ENCODE measurements at places on chromosomes 1 and 21.

DNA sequence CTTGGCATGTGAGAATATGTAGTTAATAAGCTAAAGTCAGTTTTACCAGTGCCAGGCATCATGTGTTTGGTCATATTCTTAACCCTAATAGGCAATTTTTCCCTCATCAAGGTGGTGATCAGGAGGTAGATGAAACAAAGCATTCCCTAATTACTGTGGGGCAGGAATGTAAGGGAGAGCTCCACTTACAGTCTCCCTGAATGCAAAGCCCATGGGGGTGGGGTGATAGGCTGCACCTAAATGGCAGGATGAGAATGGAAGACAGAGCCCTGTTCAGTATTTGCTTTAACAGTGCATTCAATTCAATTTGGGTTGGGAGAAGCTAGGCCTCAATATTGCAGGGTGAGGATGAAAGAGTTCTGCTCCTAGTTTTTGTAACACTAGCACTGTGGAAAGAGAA, 23.4 kb downstream of the ZNF678 start:
- DNase-seq = no peak

DNA sequence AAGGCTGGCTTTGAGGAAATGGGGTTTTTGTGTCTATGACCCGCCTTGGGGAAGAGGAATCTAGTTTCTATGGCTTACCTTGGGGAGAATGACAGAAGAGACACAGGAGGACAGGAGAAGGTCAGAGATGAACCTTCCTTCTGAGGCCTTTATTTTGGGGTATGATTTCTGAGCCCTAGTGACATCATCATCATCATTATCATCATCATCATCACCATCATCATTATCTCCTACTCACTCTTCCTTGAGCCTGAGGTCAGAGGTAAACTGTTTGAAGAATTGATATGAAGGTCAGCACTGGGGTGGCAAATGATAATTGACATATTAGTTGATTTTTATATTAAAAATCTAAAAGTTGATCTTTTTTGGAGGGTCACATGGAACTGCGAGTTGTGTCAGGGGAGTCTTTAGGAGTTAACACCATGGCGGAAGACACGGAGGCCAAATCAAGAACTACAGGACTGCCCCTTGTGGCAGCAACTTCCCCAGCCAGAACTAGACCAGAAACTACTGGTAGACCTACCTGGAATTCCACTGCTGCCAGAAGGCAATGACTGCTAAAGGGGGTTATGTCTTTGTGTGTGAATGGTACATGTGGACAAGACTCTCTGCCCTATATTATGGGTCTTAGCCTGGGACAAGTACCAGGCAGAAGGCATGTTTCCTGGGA, 49.8 kb upstream of the WLS start:
- no peak for DNase-seq

- DNase-seq = no peak
Measured at GRCh38 chr1:109131059-109131458, 17.1 kb downstream of the ELAPOR1 start.

GRCh38 chr1:201266276-201266675, 17.0 kb upstream of the PKP1 start:
- no peak for DNase-seq
